ENCODE measurements at places on chromosomes 4 and X. TPM values are rescaled to one million over a fixed set of nuclear protein-coding genes. Genes with fewer than 3 reads are reported as not detected.

The TAF7L gene
- polyA plus RNA-seq = 0.06 TPM

DNA sequence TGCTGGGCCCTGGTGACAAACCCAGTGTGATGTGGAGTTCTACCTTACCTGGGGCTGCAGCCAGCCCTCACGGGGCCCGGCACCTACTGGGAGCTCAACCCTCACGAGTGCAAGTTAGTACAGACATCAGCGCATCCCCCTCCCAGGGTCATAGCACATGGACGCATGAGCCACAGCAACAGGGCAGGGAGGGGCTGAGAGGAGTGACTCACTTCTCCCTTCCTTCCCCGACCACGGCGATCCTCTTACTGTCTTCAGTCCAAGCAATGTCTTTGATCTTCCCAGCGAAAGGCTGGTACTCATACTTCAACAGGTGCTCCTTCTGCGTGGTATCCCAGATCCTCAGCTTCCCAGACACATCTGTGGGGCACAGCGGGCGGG, 17.8 kb downstream of the WDR1 start:
- DNase-seq = no peak

DNA sequence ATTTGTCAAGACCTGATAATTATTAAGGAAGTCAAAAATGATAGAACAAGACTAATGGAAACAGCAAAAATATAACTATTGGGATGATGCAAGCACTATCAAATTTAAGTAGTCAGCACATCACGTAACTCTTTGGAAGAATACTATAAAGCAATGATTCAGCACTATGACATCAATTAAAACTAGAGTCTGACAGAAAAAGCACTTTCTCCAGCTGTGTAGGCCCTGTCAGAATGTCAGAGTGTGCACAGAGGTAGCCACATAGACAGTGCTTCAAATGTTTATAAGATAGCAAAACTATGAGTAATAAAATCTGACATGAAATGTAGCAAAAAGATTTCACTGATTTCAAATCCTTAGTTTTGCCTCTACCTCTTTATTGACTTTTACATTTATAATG, 1226.6 kb upstream of the ADGRL3 start:
- DNase-seq = peak; percentile 14

DNA sequence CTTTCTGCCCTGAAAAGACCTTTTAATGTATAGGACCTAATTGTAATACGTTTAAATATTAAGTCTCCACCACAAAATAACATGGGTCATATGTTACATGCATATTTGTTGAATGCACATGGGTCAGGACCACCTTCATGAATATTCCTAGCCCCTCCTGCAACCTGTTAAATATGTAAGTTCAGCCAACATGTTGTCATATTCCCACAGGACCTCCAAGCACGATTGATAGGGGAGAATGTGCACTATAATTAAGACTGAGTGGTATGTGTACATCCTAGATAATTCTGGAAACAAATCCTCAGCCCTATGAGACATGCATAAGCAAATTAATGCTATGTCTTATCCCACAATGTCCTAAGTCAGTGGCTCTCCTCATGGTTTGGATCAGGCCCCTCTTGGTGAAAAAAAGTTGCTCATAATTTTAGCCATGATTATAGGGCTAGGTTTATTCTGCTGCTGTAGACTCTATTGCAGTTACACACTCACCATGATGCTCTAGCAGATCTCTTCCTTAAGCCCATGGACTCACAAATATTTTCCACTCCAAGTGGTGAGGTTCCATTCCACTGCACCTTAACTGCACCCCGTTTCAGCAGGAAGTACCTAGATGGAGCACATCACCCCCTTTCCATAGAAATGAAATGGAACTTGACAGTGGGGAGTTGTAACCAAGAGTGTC, 10.2 kb downstream of the TIGD2 start:
- DNase-seq = no peak

DNA sequence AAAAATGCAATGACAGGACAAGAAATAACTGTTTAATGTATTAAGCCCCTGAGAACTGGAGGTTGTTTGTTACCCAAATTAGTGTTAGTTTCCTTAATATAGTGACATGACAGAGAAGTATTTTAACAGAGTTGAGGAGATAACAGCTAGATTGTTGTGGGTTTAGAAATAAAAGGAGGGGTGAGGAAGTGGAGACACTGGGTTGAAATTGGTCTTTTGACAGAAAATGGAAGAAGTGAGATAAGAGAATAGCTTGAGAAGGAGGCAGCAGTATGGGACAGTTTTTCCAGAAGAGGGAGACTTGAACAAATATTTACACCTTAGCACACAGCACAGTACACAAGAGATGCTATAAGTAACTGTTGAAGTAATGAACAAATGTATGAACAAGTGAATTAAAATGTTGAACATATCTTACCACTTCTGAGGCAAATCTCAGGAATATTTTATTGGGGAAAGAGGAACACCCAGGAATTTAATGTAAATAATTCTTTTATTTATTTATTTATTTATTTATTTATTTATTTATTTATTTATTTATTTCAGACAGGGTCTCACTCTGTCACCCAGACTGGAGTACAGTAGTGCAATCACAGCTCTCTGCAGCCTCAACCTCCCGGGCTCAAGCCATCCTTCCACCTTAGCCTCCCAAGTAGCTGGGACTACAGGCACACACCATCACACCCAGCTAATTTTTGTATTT, 58.0 kb upstream of the EGFL6 start:
- no peak for DNase-seq
